ENCODE measurements at places on chromosomes 6 and 20.

DNA sequence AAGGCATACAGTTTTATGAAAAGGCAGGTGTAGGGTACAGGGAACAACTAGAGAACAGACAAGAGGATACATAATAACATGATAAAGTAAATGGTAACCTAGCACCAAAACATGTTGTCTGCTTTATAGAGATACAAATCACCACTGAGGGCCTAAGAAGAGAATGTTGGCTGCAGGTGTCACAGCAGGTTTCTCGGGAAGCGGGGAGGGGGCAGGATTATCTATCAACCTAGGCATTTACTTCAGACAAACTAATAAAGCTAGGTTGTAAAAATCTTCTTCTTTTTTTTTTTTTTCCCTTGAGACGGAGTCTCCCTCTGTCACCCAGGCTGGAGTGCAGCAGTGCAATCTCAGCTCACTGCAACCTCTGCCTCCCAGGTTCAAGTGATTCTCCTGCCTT, 22.7 kb downstream of the PIM1 start:
- DNase-seq: no peak

DNA sequence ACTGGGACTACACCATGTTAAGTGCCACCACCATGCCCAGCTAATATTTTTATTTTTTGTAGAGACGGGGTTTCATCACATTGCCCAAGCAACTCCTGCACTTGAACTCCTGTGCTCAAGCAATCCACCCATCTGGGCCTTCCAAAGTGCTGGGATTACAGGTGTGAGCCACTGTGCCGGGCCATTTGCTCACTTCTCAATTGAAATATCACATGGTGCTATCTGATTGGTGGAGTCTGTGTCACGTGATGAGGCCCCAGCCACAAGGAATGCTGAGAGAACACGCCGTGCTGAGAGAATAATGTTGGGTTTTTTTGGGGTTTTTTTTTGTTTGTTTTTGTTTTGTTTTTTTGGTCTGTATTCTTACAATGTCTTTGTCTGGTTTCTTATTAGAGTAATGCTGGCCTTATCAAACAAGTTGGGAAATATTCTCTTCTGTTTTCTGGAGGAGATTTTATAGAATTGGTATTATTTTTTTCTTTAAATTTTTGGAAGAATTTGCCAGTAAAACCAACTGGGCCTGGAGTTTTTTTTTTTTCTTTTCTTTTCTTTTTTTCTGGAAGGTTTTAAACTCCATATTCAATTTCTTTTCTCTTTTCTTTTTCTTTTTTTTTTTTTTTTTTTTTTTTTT, 183.2 kb upstream of the KCNG1 start:
- no peak for DNase-seq

DNA sequence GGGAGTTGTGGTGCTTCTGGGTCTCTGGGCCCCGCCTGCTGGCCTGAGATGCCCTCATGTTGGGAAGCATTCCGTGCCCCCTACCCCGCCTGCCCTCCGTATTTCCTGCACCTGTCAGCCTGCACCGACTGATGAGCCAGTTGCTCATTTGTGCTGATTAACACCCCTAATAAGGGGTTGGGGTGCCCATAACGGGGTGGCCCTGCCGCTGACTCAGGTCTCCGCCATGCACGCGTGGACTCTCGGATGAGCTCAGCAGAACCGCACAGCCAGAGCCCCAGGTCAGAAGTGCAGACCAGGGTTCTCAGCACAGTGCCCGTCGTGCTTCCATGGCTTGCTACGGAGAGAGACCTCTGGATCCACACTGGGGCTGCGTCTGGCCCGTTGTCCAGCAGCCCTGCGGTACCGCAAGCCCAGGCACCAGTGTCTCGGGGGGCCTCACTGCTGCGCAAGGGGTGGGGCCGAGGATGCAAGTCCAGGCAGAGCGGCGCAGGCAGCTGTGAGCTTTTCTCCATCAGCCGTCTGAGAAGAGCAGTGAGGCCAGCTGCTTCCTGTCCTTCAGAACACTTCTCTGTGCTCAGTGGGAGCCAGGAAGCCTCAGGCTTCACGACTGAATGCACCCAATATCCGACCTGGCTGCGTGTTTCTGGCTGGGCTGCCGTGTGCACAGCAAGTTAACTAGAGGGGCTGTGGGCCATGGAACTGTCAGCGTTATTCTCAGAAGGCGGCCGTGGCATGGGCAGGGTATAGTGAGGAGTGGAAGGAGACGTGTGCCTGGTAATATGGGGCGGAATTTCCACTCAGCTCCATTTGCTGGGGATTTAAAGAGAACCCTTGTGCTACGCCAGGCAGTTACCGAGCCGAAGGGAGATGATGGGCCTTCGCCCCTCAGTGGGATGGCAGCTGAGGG, 18.6 kb downstream of the MTG2 start:
- no peak for DNase-seq

DNA sequence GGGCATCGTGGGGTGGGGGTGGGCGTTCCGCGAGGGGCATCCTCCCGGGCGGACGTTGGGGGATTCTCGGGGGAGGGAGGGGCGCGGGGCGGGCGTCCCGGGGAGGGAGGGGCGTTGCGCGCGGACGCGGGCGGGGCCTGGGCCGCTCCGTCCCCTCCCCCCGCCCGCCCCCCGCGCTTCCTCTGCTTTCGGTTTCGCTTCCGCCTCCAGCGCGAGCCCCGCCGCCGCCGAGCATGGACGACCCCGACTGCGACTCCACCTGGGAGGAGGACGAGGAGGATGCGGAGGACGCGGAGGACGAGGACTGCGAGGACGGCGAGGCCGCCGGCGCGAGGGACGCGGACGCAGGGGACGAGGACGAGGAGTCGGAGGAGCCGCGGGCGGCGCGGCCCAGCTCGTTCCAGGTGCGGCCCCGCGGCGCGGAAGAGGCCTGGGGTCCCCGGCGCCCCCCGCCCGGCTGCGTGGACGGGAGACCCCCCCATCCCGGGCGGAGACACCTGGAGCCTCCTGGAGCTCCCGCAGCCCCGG, at the start of gene OGFR:
TSS of gene OGFR (plus strand) at position 209 of the 528 bp plus-strand sequence. CDS start at position 234, 25 bp downstream.
- no peak for DNase-seq

GRCh38 chr20:49446808-49447207, 35.7 kb downstream of the KCNB1 start:
- no peak for DNase-seq

GRCh38 chr6:84801250-84801649, 36.9 kb upstream of the TBX18 start:
- DNase-seq: no peak

DNA sequence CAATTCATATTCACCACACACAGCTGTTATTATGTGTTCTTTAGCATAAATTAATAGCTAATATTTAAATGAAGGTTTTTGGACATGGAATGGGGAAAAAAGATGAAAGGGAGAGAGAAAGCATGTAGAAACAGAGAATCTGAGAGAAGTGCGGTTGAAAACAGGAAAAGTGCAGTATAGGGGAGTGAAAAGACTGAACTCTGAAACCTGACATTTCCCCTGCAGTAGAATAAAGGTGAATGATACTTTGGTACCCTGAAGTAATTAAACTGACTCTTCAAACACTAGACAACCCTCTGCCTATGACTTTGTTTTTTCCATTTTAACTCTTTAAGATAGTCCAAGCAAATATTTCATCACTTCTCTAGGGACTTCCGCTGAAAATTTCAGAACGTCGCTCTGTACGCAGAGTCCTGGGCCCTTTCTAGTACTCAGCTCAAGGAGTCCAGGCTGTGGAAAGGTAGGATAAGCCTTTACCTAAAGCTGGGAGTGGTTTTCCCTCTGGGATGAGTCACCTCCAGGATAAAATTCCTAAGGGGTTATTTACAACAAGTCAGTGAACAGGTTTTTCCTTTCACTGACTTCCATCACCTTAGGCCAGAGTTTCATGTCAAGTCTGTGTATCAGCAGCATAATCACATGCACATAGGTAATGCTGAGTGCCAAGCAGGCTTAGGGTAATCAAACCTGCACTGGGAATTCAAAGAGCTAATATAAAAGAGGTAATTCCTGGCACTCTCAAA, 614.5 kb downstream of the PKHD1 start:
- DNase-seq: no peak

GRCh38 chr20:20369250-20370093, 1.6 kb downstream of the INSM1 start:
- DNase-seq: no peak

GRCh38 chr20:53984356-53985149, 85.8 kb downstream of the BCAS1 start:
- no peak for DNase-seq
